ENCODE measurements at places on chromosomes 4 and X. TPM values are rescaled to one million over a fixed set of nuclear protein-coding genes. Genes with fewer than 3 reads are reported as not detected.

Gene SLC9B1
- 0.81 TPM for total RNA-seq

Gene HMGN5
- total RNA-seq: 4.6 TPM

Gene BEND4
- 0.20 TPM for total RNA-seq

Gene KIF4A
- 0.92 TPM for total RNA-seq

Gene HHIP
- total RNA-seq: 9.5 TPM

Gene PRDX4
- 77.5 TPM for total RNA-seq

DNA sequence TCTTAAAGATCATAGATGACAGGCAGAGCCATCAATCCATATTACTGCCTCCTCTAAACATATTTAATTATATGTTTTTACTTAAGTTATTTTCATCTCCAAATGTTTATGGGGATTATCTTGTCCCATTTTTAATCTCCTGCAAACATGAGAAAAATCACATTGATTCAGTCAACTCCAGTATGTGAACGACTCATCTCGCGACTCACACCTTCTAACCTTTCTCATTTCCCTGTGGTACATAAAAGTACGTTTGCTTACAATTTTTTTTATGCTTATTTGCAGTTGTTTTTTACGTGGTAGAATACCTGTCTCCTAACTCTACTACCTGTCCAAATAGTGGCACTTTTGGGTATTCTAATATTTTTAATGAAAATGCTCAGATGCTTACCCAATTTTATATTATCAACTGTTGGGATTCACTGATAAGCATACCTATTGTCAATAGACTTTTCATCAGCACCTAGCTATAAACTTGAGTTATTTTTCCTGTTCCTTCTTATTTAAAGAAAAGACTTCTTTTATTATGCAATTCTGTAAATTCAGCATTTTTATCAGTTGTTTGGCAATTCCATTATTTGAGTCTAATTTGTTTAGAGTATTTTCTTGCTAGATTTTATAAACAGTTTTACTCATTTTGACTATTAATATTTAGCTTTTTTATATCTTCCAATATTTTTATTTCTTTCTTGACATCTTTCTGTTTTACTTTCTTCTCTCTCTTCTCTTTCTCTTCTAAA lies 276.6 kb downstream of the ANK2 start:
- no peak for DNase-seq

- DNase-seq: no peak
These were observed 723.7 kb upstream of the AGA start for GRCh38 chr4:178165951-178166308.

GRCh38 chr4:71277353-71277752 lies 61.5 kb upstream of the SLC4A4 start:
- DNase-seq: no peak

DNA sequence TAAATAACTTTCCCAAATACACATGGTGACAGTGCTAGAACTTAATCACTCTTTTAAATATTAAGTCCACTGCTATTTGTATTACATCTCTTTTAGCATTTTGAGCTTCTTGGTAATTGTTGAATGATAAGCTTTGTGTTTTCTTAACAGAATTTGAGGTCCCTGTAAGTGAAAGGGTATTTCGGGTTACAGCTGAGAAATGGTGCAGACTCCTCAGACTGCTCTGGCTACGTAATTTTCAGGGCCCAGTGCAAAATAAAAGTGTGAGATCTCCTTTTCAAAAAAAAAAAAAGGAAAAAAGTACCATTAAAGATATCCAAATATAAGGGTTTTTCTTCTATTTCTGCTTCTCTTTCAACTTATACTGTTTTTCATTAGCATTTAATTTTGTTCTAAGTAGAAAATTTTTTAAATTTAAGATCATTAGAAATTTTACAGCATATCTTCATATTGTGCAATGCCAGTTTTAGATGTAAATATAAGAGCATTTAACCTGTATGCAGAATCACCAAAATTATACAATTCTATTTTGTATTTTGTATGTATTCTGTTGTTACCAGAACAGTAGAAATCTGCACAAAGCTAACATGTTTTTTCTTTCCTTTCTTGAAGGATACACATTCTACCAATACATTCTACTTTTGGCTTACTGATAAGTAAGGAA lies 33.6 kb upstream of the FGF5 start:
- no peak for DNase-seq

DNA sequence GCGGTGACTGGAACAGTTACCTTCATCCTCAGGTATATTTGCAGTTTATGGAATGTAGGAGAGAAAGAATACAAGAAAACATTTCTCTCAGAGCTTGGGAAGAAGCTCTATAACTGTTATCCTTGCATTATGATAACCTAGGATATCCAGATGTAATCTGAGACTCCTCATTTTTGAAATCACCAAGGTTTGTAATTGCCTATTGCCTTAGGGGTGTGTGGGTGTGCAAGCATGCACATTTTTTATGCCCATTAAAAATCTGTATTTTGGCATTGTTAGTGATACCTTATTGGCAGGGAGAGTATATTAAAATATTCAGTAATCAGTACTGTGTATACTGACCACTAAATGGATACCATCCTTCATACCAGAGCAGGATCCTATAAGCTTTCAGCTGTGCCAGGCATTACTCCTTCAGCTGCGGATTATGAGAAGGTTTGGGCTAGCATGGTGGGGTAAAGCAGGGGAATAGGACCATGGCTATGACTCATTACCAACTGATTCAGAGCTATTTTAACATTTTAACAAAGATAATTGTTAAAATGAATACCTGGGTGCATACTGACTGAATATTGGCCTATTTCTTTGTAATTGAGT lies 8.3 kb downstream of the SEC24B start:
- no peak for DNase-seq

DNA sequence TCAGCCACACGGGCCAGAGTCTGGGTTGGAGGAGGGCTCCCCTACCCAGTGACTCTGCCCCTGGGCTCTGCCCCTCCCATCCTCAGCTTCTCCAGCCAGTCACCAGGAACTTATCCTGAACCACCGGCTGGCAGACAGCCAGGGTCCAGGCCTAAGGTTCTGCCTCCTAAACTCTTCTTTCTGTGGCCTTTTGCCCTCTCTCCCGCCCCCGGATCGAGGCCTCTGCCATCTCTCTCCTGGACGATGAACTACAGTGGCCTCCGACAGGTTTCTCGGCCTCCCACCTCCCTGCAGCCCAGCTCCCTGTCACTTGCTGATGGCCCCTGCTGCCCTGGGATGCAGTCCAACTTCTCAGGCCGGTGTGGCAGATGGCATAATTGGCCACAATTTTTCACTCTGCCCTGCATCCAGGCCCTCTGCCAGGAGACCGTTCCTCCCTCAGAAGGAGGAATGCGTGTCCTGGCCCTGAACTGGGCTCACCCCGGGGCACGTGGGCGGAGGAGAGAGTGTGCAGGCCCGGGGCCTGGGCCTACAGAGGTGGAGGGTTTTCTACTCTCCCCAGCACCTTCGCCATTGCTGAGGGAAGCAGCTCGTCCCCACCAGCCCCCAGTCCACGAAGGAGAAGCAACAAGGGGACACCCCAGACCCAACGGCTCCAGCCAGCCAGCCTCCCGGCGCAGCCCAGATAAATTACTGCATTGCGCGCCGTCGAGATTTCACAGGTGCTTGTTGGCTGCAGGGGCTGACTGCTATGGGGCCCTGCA lies 81.9 kb upstream of the LRPAP1 start:
- DNase-seq: peak; percentile 23

Measured in mucosa of gallbladder (tissue), 1 donor.